ENCODE measurements at places on chromosomes 1 and 21.

GRCh38 chr1:2949966-2950925 lies 71.0 kb upstream of the ACTRT2 start:
- DNase-seq, result no peak

DNA sequence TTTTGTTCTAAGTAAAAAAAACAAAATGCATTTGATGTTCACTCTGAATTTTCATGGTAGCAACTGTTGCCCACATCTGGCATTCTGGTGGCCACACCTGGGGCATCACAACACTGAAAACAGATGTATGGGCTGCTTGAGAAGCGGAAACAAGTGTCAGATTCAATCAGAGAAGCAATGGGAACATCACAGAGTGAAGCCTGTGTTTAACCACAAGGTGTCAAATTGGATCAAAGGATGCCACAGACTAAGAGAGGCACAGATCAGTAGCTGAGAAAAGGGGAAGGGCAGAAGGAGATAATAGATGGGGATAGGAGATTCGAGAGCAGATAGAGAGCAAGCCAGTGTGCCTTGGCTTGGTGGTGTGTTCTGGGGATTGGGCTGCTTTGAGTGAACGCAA lies 49.8 kb upstream of the MTF2 start:
- no peak for DNase-seq

- no peak for DNase-seq
These were observed 2.5 kb downstream of the MPZ start for GRCh38 chr1:161307230-161307768.

DNA sequence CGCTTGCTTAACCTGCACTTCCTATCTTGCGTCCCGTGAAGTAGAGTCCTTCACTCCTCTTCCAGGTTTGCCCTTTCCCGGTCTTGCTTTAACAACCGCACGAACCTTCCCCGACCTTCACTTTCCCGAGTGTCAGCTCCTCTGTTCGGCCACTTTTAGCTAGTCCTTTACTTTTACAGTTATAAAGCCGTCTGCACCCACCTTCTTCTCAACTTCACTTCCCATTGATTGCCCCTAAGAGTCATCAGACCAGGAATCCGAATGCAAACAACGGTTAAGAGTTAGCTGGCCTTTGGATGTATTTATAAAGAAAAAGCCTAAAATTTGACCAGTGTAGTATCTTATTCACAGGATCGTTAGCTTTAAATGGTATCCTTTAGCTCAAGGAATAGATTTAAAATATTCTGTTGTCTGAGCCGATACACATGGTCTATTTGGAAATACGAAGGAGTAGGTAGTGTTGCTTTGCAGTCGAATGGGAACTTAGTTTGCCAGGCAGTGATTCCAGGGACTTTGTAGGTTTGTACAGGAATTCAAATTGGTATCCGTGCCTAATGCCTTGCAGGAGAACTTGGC lies 1.4 kb downstream of the PPP2R5A start:
- DNase-seq, result no peak

GRCh38 chr21:45981151-45982091 lies at the start of gene COL6A1:
Gene COL6A1, plus strand, starts transcription at chr21:45981770. Its CDS starts 81 bp downstream, at chr21:45981851.
- peak; percentile 40 for DNase-seq

DNA sequence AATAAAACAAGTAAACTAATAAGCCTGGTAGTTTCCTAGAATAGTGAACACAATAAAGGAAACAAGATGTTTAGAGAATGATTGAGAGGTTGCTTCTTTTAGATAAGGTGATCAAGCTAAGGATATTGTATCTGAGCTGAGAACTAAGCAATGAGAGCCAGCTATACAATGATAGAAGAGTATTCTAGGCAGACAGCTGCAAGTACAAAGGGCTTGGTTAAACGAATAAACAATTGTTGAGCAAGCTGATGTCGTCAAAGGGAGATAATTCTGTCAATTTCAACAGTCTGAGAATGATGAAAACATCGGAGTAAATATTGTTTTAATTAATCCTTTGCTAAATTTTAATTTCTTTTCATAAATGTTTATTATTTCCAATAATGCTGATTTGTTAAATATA lies 5.5 kb upstream of the FH start:
- DNase-seq, result no peak

- DNase-seq, result peak; percentile 64
These were observed 58.8 kb downstream of the TOMM20 start for GRCh38 chr1:235069577-235070563.

DNA sequence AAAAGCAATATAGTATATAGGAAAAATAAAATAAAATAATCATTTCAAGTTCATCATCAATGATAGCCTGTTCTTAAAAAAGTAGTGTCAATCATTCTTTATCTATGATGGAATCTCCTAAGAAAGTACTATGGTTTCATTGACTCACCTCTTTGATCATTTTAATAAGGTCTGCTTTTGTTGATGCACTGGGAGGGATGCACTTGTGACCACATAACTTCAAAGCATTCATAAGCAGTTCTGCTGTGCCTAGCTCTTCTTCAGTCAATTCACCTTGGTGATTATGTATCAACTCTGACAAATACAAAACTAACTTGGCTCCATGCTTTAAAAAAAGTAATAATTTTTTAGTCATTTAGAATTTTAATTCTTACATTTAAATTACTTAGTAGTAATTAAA lies 84.8 kb upstream of the GNG4 start:
- DNase-seq, result no peak

- DNase-seq, result no peak
These were observed 44.2 kb upstream of the ECE1 start for GRCh38 chr1:21334214-21335087.

DNA sequence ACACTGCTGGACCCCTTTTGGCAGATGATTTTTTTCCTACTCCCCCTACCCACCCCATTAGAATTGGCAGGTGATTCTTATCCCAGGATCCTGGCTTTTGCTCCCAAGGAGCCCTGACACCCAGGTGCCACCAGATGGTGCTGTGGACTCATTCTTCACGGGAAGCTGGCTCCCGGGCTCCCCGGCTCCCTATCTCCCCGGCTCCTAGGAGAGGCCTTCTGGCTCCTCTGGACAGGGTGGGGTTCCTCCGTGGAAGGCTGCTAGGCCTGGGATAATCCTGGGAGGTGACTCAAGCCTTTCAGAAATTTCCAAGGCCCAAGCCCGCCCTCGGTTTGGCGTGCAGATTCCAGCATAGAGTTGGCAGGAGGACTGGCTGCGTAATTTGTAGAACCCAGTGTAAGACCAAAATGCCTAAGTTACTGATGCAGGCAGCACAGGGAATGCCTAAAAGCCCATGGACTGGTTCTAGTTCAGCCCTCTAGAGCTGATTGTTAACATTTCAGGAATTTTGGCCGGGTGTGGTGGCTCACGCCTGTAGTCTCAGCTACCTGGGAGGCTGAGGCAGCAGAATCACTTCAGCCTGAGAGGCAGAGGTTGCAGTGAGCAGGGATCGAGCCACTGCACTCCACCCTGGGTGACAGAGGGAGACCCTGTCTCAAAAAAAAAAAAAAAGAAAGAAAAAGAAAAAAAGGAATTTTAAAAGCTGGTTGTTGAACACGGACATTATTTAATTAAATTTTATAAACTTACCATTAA lies 6.8 kb upstream of the BSDC1 start:
- peak; percentile 83 for DNase-seq

GRCh38 chr1:21220815-21221214 lies 44.1 kb upstream of the EIF4G3 start:
- peak; percentile 89 for DNase-seq

GRCh38 chr1:208101661-208102431 lies 142.3 kb downstream of the PLXNA2 start:
- DNase-seq, result peak; percentile 97

GRCh38 chr1:181057079-181057478 lies 23.3 kb downstream of the MR1 start:
- no peak for DNase-seq
